ENCODE measurements at places on chromosomes 4 and X.

DNA sequence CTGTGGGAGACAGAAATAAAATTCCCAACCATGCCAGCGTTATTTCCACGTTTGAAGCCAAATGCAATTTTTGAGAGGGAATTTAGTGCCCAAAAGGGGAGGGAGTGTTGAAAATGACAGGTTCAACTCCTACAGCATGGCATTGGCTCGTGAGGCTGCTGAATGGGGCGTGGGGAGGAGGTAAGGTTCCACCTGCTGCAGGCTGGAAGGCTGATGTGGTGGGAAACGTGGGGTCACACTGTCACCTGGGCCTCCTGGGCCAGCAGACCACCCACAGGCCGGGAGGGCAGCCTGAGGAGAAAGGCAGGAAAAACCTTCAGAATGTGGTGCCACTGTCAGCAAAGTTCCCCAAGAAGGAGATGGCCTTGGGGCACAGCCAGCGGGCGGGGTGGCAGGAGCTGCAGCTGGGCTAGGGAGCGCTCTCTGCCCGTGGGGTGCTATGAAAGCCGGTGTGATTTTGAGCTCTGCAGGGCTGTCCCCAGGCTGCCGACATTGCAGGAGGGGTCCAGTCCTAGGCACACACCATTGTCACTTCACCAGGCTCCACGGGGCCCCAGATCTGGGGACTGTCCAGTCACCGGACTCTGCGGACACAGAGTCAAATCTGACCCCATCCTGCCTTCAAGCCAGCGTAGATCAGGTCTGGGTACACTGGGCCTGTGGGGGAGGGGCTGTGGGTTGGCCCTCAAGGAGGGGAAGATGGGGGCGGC is 19.6 kb downstream of the MSANTD1 start:
- DNase-seq = no peak

DNA sequence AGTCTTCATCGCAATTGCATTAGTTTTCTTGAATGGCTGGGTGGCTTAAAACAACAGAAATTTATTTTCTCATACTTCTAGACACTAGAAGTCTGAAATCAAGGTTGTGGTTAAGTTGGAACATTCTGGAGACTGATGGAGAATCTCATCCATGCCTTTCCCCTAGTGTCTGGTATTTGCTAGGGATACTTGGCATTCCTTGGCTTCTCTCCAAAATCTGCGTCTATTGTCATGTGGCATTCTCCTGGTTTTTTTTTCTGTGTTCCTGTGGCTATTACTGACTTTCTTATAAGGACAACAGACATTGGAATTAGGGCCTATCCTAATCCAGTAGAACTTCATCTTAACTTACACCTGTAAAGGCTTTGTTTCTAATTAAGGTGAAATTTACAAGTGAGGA is 272.8 kb upstream of the EPHA5 start:
- no peak for DNase-seq

DNA sequence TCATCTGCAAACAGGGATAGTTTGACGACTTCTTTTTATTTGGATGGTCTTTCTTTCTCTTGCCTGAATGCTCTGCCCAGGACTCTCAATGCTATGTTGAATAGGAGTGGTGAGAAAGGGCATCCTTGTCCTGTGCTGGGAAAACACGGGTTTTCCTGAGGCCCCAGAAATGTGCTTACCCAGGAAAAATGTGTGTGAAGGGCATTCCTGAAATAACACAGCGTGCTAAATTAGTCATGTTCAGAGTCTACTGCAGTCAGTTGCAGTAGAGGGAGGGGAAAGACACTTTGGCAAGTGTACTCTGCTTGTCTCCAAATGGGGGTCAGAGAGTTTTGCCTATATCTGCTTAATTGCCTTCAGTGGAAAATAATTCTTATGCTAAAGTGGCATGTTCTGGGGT is 153.9 kb downstream of the CCNG2 start:
- no peak for DNase-seq

DNA sequence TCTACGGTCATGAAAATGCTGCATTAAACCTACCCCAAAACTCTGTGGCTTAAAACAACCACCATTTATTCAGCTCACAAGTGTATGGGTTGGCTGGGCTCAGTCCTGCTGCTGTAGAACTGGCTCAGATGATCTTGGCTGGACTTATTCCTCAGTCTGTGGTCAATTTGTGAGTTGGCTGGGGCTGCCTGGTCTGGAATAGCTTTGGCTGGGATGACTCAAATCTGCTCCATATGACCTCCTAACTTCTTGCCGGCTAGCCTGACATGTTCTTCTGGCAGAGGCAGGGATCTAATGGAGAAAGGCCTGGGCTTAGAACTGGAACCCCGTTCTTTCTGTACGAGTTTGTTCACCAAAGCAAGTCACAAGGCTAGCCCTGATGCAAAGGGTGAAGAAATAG is 71.7 kb downstream of the CFAP299 start:
- DNase-seq = no peak

DNA sequence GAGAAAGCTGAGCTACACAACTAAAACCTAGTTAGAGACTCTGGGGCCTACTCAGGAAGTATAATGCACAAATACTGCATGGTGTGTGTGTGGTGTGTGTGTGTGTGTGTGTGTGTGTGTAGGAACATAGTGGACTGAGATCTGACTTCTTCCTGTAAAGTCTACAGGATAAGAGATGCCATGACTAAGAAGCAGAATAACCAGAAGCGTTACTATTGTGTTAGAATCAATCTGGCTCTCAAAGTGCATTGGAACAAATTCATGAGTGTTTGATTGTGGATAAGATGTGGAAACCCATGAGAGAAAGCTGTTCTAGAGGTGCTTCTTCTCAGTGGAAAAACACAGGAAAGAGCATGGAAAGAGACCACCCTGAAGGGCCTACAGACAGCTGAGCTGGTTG is 302.1 kb downstream of the INPP4B start:
- DNase-seq = no peak

DNA sequence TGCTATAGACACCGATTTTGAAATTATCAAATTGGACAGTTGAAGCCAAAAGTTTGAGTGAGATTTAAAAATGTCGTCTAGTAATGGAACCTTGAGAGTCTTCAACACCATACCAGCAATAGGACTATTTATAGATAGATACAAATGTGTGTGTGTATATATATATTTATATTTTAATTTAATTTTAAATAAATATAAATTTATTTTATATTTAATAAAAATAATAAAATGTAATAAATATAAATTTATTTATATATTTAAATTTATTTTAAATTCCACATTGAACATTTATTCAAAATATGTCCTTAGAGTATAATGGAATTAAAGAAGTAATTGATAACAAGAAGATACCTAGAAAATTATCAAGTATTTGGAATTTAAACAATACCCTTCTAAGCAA is 221.9 kb upstream of the CXXC4 start:
- DNase-seq = no peak

DNA sequence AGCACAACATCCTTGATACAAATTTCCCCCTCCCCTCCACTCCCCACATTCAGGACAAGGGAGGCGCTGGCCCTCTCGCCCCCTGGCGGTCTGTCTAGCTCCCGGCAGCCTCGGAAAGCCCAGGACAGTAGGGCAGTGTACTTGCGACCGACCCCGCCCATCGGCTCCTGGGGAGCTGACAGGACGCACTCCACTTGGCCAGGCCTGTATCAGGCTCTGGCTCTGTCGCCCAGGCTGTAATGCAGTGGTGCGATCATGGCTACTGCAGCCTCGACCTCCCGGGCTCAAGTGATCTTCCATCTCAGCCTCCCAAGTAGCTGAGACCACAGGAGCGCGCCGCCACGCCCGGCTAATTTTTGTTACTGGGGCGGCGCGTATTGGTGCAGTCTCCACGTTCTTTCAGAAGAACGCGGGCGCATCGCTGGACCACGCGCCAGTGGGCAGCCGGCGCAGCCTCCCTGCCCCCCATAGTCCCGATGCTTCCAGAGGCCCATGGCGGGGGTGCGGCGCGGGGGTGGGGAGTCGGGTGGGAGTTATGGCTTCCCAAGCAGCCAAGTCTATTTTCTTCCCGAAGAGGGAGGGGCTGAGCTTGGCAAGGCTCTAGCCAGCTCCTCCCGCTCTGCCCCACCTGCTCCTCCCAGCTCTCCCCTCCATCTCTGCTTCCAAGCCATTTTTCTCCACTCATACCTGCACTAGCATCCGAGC is 7.8 kb upstream of the AKAP14 start:
- peak; percentile 36 for DNase-seq
